Dermis blood vessel endothelial cell (primary cell): ENCODE measurements at places on chromosomes 3 and 15.
A peak's percentile ranks its signal among the peaks of the same experiment; 100 is the strongest.

DNA sequence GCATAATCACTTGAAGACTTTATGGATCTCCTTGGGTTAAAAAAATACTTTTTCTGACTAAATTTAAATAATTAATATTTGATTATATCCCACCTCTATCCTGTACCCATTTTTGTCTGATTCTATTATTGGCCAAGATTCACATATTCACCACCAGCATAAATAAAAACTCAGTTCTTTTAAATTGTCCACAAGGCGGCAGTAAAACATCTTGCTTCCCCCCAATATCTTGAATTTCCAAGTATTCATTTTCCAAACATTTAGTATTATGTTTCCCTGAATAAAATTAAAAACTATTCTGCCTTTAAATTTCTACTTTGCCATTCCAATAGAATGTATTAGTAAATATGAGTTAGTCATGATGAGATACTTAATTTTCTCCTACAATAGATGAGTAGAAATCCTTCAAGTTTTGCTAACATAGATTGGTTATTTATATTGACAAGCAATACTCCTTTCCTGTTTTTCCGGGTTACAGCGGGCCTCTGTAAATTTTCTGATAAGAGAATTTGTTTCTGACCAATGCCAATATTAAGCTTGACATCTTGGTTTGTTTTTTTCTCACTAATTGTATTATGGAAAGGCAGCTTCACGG, 218.7 kb upstream of the MDFIC2 start:
- peak; percentile 67 for DNase-seq

GRCh38 chr15:32837935-32838334, 120.1 kb downstream of the GREM1 start:
- DNase-seq: no peak

DNA sequence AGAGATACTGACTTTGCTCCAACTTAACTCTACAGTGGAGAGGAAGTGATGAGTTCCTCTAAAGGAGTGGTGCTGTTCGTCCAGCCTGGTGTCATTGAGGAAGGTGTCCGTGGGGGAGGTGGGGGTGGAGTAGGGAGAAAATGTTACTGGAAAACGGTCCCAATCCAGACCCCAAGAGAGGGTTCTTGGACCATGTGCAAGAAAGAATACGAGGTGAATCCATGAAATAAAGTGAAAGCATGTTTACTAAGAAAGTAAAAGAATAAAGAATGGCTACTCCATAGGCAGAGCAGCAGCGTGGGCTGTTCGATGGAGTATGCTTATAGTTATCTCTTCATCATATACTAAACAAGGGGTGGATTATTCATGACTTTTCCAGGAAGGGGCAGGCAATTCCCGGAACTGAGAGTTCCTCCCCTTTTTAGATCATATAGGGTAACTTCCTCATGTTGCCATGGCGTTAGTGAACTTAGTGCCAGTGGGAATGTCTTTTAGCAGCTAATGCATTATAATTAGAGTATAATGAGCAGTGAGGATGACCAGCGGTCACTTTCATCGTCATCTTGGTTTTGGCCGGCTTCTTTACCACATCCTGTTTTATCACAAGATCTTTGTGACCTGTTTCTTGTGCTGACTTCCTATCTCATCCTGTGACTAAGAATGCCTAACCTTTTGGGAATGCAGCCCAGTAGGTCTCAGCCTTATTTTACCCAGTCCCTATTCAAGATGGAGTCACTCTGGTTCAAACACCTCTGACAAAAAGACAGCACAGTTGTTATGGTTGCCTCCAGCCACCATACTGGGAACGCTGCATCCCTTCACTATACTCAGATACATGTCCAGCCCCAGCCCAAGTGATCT, 38.6 kb downstream of the CLEC3B start:
- peak; percentile 86 for DNase-seq

- DNase-seq: peak; percentile 100
Measured at GRCh38 chr3:115147329-115148141, 447 bp upstream of the ZBTB20 start.

DNA sequence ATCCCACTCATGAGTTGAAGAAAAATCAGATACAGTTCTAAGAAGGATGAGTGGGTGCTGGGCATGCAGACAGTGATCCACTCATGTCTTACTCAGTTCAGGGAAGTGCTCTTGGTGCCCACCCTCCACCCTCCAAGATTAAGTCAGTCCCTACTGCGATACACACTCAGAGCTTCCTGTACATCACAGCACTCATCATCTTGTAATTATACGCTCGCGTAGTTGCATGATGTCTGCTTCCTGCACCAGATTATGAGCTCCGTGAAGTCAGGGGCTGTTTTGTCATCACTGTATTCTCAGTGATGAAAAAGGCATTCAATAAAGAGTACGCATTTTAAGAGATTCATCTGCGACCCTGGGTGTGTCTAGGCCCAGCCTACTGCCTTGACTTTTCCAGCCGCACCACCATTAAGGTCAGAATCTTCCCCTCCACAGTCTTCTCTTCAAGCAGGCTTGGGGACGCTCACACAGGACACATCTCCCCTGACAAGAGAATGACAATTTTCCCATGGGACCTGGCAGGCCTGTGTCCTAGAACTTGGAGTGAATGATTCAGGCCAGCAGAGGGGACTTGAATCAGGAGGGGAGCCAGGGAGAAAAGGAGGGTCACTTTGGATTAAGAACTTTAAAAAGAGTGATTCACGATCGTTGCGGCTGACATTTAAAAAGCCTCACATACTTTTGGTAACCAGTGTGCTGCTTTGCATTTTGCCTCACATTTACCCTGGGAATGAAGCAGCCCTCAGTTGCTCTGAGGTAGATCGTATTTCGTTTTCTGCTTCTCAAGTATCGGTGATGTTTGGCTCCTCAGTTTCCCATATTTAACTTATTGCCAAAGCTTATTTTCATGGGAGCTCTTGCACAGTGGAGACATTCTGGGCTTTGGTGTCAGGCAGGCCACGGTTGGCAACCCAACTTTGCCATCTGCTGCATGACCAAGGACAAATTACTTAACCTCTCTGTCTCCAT, 7.9 kb upstream of the PDE8A start:
- DNase-seq: peak; percentile 40

- no peak for DNase-seq
Measured at GRCh38 chr15:66848686-66849392, 146.8 kb downstream of the SMAD6 start.

- DNase-seq: no peak
Measured at GRCh38 chr3:99713440-99713839, 75.0 kb downstream of the COL8A1 start.

DNA sequence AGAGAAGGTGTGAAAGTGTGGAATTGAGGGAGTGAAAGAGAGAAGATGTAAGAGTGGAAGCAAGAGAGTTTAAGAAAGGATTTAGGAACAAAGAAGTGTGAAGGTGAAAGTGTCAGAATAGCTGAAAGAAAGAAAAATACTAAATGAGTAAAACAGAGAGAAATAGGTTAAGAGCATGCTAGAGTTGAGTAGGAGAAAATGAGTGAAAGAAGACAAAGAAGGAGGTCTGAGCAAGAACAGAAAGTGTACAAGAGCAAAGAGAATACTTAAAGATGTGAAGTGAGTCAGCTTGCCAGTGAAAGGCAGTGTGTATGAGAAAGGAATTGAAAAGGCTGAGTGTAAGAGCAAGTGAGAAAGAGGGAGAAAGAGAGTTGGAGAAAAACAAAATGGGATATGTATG, 348.8 kb upstream of the BCHE start:
- DNase-seq: no peak

DNA sequence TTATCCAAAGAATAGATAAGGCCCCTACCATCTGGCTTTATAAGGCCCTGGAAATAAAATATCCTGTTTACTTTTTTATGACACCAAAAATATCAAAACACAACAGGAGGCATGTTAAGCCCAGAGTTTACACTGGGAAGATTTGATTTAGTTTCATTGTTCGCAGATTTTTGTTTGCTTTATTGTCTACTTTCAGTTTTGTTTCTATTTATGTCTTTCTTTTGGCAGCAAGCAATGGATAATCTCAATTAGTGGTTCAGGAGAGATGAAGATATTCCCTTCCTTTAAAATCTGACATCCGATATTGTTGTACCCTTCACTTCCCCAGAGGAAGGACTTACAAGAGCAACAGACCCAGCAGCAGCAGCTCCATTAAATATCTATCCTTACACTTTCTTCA, 249.4 kb upstream of the ARPP21 start:
- no peak for DNase-seq

GRCh38 chr3:109952924-109953323, 615.6 kb upstream of the DPPA4 start:
- no peak for DNase-seq

DNA sequence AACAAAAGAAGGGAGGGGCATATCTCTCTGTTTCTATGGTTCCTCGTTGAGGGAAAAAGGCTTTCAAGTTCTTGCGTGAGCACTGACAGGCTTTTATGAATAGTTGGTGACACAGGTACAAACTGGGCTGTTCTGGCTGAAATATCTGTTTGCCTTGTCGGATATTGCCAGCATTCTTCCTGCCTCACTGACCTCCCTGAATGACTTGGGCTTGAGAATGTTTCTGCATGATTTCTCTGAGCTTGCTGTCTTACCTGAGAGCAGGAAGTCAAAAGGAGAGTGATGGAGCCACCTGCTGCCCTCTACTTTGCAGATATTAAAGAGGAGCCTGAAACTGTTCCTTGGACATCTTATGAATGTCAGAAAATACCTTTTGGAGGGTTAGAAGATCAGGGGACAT, 4.8 kb downstream of the GCNT3 start:
- no peak for DNase-seq

DNA sequence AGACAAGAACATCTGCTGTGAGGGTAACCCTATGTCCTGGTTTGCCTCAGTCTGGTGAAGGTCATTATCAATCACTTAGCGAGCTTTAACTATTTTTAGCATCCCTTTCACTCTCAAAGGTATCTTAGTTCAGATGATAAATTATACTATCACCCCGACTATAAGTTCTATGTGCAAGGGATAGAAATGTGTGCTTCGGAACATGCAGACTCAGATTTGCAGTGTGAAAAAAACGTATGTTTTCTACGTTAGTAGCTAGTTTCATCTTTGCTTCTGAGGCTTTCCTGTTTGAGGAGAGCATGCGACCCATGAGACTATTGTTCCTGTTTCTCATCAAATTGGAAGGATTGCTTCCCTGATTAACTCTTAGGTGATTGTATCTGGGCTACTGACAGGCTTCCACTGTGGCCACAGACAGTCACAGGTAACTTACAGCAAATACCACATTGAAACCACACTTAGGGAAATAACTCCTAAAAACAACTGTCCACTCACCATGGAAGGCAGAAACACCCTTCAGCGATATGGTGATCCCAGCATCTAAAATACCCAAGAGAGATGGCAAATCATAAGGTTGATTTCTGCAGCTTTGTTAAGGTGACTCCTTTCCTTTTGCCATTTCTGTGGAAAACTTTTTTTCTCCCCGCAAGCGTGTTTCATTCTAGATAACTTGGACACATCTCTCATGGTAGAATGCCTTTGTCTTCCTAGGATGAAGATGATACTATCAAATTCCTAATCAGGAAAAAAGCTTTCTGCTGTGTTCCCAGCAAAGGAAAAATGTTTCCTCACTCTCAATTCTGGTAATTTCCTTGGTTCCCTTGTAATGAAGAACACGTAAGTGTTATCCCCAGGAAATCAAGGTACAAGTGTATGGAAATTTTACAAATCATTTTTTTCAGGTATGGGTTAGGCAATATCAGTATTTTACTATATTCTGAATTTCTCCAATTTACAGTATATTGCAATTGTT, 5.2 kb downstream of the GCSAM start:
- no peak for DNase-seq

DNA sequence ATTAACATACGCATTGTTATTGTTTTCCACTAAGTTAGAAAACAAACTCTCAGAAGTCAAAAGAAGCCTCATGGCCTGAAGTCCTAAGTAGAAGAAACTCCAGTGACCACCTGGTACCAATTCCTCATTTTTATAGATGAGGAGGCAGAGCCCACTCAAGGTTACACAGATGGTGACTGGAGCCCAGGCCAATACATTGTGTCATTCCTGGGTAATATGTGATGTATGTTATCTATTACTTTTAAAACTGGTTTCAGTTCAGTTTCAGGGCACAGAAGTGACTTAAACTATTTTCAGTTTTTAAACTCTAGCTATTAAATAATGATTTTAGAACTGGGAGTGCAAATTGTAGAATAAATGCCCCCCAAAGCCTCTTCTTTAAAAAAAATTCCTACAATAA, 66.7 kb upstream of the STXBP5L start:
- no peak for DNase-seq

DNA sequence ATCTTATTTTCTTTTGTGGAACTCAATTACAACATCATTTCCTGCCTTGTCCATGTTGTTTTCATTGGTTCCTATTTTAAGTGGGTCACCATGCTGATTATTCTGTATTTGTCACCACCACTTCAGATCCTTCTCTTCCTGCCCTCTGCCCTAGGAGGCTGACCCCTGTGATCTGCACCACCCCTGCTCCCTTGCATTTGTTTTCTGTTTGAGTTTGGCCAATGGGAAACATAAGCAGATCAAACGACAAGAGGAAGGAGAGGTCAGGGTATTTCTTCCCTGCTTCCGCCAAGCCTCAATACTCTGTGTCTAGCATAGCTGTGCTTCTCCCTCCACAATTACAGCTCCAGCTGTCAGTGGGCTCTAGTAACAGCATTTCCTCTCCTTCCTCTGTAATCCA, 71.6 kb downstream of the IMPG2 start:
- DNase-seq: peak; percentile 71

DNA sequence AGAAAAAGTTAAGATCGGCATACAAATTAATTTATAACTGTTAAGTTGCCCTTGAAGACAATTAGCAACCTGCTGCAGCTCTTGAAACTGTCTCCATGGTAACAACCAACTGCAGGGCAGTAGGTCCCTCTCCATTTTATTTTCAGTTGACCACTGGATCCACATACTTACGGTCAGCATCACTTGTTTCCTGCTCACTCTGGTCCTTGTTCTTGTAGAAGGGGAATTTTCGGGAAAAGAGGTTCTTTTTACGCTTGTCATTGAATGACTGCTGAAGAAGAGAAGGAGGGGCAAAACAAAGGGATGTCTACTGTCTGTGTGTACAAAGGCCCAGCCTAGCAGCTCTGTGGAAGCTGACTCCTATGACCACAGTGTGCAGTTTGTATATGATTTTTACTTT, 46.8 kb upstream of the MELTF start:
- DNase-seq: no peak

DNA sequence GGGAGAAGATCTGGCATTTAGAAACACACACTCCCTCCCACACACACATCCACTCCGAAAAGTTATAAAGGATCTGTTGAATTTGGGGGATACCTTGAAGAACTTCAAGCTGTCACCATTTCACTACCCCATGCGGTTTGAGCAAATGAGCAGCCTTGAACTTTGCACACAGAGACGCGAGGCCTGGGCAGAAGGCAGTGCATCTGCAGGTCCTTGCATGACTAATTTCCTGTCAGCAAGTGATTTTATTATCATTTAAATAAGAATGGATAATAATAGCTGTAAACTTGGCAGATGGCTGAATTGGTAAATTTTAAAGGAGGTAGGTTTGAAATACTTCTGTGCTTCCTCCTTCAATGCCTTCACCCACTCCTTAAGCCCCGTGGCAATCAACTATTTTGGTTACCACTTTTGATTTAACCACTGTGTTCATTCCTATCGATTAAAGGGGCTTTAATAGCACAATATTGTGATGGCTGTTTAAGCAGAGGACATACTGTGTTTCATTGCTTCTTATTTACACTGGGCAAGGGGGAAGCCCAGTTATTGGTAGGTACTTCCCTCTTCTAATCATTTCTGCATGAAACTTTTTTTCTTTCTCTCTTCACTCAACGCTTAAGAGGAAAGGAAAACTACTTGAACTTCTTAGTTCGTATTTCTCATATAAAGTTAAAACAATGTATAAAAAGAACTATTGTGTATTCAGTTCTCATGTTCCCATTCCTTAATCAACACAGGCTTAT, 108.1 kb downstream of the ROBO2 start:
- peak; percentile 5 for DNase-seq

- DNase-seq: no peak
Measured at GRCh38 chr3:9066141-9066540, 102.9 kb upstream of the RAD18 start.
